ENCODE measurements at places on chromosomes 2 and 18.

GRCh38 chr2:105803337-105803736, 58.6 kb downstream of the NCK2 start:
- no peak overlapping the region for H3K27ac ChIP-seq
- H3K4me3 ChIP-seq: no peak overlapping the region
- DNase-seq: no peak
- peaks cover 44% of the 10 kb centered on the region for H3K4me1 ChIP-seq
- no peaks in the 10 kb centered on the region for H3K27me3 ChIP-seq

- H3K27ac ChIP-seq: no peak overlapping the region
- H3K4me1 ChIP-seq: no peaks in the 10 kb centered on the region
- no peaks in the 10 kb centered on the region for H3K27me3 ChIP-seq
- H3K36me3 ChIP-seq: no peaks in the 10 kb centered on the region
- no peak overlapping the region for H3K4me3 ChIP-seq
- DNase-seq: no peak
Observed at GRCh38 chr2:138838851-138839620, 58.8 kb upstream of the NXPH2 start.

GRCh38 chr2:1862608-1863280, 118.4 kb upstream of the PXDN start:
- H3K4me1 ChIP-seq: no peaks in the 10 kb centered on the region
- no peak overlapping the region for H3K27ac ChIP-seq
- DNase-seq: no peak
- H3K4me3 ChIP-seq: no peak overlapping the region
- H3K36me3 ChIP-seq: no peaks in the 10 kb centered on the region

- no peak overlapping the region for H3K4me3 ChIP-seq
- DNase-seq: no peak
- H3K36me3 ChIP-seq: no peaks in the 10 kb centered on the region
- H3K4me1 ChIP-seq: peaks cover 20% of the 10 kb centered on the region
Observed at GRCh38 chr2:30649828-30650227, 157.4 kb downstream of the CAPN13 start.

DNA sequence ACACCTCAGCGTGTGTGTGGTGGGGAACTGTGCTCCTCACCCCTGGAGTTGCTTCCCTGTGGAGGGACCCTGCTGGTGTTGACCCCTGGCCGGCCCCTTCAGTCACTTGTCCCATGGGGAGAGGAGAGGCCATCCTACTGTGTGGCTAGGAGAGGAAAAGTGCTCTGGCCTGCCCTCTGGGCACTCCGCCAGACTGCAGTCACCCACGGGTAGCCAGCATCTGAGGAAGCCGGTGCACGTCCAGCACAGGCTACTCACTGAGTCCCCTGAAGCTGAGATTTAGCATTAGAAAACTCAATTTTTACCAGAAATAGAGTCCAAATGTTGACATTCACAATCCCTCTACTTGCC, 211.5 kb upstream of the RAB6C start:
- no peaks in the 10 kb centered on the region for H3K27me3 ChIP-seq
- H3K4me3 ChIP-seq: no peak overlapping the region
- H3K27ac ChIP-seq: no peak overlapping the region

- H3K27me3 ChIP-seq: no peaks in the 10 kb centered on the region
- no peak for DNase-seq
- H3K4me3 ChIP-seq: no peak overlapping the region
Observed at GRCh38 chr2:200000444-200001163, 45.2 kb downstream of the MAIP1 start.

DNA sequence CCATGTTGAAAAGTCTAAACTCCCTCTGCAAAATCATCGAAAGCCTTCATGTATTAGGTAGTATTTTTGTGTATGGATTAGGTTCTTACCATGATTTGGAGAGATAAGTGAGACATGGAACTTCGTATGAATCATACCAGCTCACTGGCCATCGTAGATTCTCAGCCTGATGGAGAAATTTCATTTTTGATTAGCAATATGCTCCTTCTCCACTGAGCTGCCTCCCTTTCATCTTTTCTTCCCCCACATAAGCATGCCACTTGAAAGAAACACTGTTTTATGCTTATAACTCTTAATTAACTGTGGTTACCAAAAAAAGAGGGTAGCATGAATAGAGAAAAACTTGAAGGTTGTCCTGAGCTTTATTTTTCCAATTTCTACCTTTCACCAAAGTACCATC, 111.9 kb downstream of the NCK2 start:
- peaks cover 4% of the 10 kb centered on the region for H3K4me1 ChIP-seq
- H3K27ac ChIP-seq: no peak overlapping the region
- no peak overlapping the region for H3K4me3 ChIP-seq
- DNase-seq: no peak

DNA sequence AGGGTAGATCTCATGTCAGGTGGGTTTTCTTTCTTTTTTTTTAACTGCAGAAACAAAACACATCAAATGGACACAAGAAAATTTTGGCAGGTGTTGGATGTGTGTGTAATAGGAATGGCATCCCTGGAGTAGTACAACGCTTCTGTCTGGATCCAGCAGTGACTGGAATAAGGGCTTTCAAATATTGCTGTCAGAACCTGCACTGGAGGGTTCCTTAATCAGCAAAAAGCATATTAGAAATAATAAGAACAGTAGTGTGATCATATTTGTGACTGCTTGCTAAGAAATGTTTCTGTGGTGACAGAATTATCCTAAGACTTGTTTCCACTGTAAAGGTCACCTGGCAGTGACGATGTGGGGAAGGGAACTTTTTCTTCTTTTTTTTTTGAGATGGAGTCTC, 30.8 kb downstream of the CREG2 start:
- no peaks in the 10 kb centered on the region for H3K27me3 ChIP-seq
- H3K36me3 ChIP-seq: no peaks in the 10 kb centered on the region
- no peak overlapping the region for H3K4me3 ChIP-seq
- no peaks in the 10 kb centered on the region for H3K4me1 ChIP-seq
- DNase-seq: no peak

- H3K27ac ChIP-seq: peak overlapping the region; percentile 90
- no peaks in the 10 kb centered on the region for H3K27me3 ChIP-seq
- H3K36me3 ChIP-seq: no peaks in the 10 kb centered on the region
- DNase-seq: peak; percentile 59
Observed at GRCh38 chr18:75211953-75212750, 1.6 kb downstream of the TSHZ1 start.

- H3K4me3 ChIP-seq: no peak overlapping the region
- peaks cover 50% of the 10 kb centered on the region for H3K4me1 ChIP-seq
- H3K36me3 ChIP-seq: no peaks in the 10 kb centered on the region
- no peak overlapping the region for H3K27ac ChIP-seq
Observed at GRCh38 chr2:24512404-24512803, 21.4 kb downstream of the NCOA1 start.

- H3K36me3 ChIP-seq: no peaks in the 10 kb centered on the region
- no peak overlapping the region for H3K4me3 ChIP-seq
- no peaks in the 10 kb centered on the region for H3K27me3 ChIP-seq
- H3K27ac ChIP-seq: no peak overlapping the region
Observed at GRCh38 chr2:26756337-26756736, 7.7 kb upstream of the SLC35F6 start.

DNA sequence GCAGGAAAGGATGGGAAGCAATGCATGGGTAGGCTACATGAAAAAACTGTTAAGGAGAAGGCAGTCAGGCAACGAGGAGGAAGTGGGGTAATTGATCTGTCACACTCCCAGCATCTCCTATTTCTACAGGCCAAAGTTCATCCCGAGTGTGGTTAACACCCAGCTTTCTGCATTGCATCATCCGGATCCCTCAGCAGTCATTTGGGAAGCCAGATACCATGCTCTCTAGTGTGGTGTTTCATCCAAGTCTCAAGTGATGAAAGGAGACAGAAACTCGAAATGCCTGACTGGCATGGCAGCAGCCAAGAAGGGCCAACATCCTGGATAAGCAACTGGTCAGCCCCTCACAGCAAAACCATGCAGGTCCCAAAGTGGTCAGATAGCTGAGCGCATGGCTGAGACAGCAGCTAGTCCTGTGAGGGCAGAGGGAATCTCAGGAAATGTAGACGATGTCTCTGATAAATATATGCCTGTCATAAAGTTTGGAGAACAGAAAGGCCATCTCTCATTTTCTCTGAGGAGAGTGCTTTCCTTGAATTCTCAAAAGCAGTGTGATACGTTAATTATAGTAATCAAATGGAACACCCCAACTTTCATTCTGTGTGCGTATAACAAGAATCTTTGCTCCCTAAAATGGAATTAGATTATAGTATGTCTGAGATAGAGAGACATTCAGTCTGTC, 24.8 kb upstream of the HNRNPA3 start:
- H3K4me3 ChIP-seq: no peak overlapping the region
- DNase-seq: no peak
- no peaks in the 10 kb centered on the region for H3K36me3 ChIP-seq
- H3K27me3 ChIP-seq: no peaks in the 10 kb centered on the region

GRCh38 chr2:44016282-44016681, 20.5 kb upstream of the LRPPRC start:
- H3K27me3 ChIP-seq: no peaks in the 10 kb centered on the region
- H3K4me1 ChIP-seq: no peaks in the 10 kb centered on the region
- no peaks in the 10 kb centered on the region for H3K36me3 ChIP-seq
- DNase-seq: no peak

GRCh38 chr2:104716061-104716460, 137.9 kb upstream of the POU3F3 start:
- no peak overlapping the region for H3K27ac ChIP-seq
- H3K36me3 ChIP-seq: no peaks in the 10 kb centered on the region
- H3K4me1 ChIP-seq: no peaks in the 10 kb centered on the region
- DNase-seq: no peak
- H3K4me3 ChIP-seq: no peak overlapping the region
- H3K27me3 ChIP-seq: no peaks in the 10 kb centered on the region

- H3K27me3 ChIP-seq: no peaks in the 10 kb centered on the region
- no peak overlapping the region for H3K27ac ChIP-seq
- H3K4me3 ChIP-seq: no peak overlapping the region
- no peaks in the 10 kb centered on the region for H3K36me3 ChIP-seq
Observed at GRCh38 chr2:201444746-201445465, 6.4 kb downstream of the TRAK2 start.

DNA sequence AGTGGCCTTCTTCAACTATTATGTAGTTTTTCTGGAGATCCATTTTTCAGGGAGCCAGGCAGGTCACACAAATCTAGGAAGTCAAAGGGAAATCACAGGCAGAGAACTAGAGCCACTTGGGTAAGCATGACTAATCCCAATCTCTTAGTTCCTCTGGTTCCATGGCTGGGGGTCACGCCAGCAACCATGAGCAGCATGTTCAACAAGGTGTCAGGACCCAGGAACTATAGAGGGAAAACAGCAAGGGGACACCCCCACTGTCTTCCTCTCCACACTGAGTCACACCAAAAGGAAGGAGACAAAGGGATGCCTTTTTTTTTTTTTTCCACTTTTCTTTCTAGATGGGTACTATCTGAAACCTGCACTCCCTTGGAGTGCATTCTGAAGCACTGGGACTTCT, 250.9 kb downstream of the OTX1 start:
- no peak for DNase-seq
- no peak overlapping the region for H3K27ac ChIP-seq
- no peaks in the 10 kb centered on the region for H3K27me3 ChIP-seq
- no peaks in the 10 kb centered on the region for H3K36me3 ChIP-seq
- H3K4me3 ChIP-seq: no peak overlapping the region

GRCh38 chr2:196592331-196592910, 47.1 kb upstream of the CCDC150 start:
- H3K27ac ChIP-seq: no peak overlapping the region
- no peaks in the 10 kb centered on the region for H3K27me3 ChIP-seq
- H3K4me3 ChIP-seq: peak overlapping the region; percentile 59
- no peaks in the 10 kb centered on the region for H3K4me1 ChIP-seq
- DNase-seq: no peak

DNA sequence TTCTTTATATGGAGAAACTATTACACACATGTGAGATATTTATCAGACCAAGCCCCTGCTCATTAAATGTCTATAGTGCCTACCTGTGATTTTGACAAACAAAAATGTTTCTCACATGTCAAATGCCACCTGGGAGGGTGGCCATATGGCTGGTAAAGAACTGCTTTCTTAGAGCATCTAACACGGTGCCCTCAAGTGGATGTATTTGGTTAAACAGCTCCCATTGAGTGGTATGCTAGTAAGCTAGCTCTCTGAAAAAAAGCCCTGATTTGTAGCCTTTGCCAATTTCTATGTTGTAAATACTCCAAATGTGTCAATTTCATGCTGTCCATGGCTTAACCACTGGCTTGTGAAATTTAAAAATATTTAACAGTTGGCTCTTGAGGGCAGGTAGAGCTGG, 94.6 kb downstream of the PMAIP1 start:
- H3K4me1 ChIP-seq: no peaks in the 10 kb centered on the region
- no peak overlapping the region for H3K4me3 ChIP-seq
- no peak overlapping the region for H3K27ac ChIP-seq
- no peak for DNase-seq

DNA sequence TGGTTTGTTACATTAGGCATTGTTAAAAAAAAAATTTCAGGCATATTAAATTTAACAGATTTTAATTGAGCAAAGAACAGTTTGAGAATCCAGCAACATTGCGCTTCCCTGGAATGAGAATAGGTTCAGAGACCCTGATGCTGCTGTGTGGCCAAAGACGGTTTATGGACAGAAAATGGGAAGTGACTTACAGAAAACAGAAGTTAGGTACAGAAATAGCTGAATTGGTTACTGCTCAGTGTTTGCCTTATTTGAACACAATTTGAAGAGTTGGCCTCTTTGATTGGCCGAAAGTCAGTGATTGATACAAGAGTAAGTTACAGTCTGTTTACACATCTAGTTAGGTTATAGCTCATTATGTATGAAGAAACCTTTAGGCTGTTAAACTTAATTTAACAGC, 6.0 kb upstream of the NEDD4L start:
- no peak for DNase-seq
- no peaks in the 10 kb centered on the region for H3K27me3 ChIP-seq

- H3K4me3 ChIP-seq: no peak overlapping the region
- DNase-seq: no peak
- no peak overlapping the region for H3K27ac ChIP-seq
- no peaks in the 10 kb centered on the region for H3K36me3 ChIP-seq
- no peaks in the 10 kb centered on the region for H3K27me3 ChIP-seq
- H3K4me1 ChIP-seq: no peaks in the 10 kb centered on the region
Observed at GRCh38 chr18:55137602-55138001, 178.3 kb upstream of the CCDC68 start.

- H3K27me3 ChIP-seq: no peaks in the 10 kb centered on the region
- no peaks in the 10 kb centered on the region for H3K36me3 ChIP-seq
- no peak overlapping the region for H3K27ac ChIP-seq
- no peak for DNase-seq
Observed at GRCh38 chr2:26901326-26902183, 53.6 kb downstream of the DPYSL5 start.

GRCh38 chr2:20235655-20236305, 10.8 kb upstream of the SDC1 start:
- H3K27me3 ChIP-seq: no peaks in the 10 kb centered on the region
- H3K4me1 ChIP-seq: no peaks in the 10 kb centered on the region
- H3K4me3 ChIP-seq: no peak overlapping the region

- no peaks in the 10 kb centered on the region for H3K36me3 ChIP-seq
- H3K27me3 ChIP-seq: no peaks in the 10 kb centered on the region
- no peak overlapping the region for H3K4me3 ChIP-seq
Observed at GRCh38 chr2:190913725-190914124, 33.1 kb downstream of the GLS start.

- no peak overlapping the region for H3K4me3 ChIP-seq
- peaks cover 43% of the 10 kb centered on the region for H3K4me1 ChIP-seq
- H3K27me3 ChIP-seq: no peaks in the 10 kb centered on the region
- H3K36me3 ChIP-seq: no peaks in the 10 kb centered on the region
Observed at GRCh38 chr2:47006374-47007222, 91.0 kb upstream of the MCFD2 start.

- H3K4me3 ChIP-seq: no peak overlapping the region
- peaks cover 41% of the 10 kb centered on the region for H3K4me1 ChIP-seq
- H3K27ac ChIP-seq: peak overlapping the region; percentile 92
- peak; percentile 60 for DNase-seq
Observed at GRCh38 chr2:240989451-240990265, 8.8 kb upstream of the SNED1 start.

GRCh38 chr2:19337202-19337601, 21.2 kb downstream of the OSR1 start:
- H3K4me1 ChIP-seq: peaks cover 5% of the 10 kb centered on the region
- H3K36me3 ChIP-seq: no peaks in the 10 kb centered on the region
- no peak overlapping the region for H3K4me3 ChIP-seq
- no peak for DNase-seq
